Endothelial cell of coronary artery (primary cell): ENCODE measurements at places on chromosomes 7 and 10. TPM values are rescaled to one million over a fixed set of nuclear protein-coding genes. Genes with fewer than 3 reads are reported as not detected.

Gene OR13A1
- not detected in 2 replicates for total RNA-seq

Gene NUTM2D
- total RNA-seq: 0.75 and 0.81 TPM in 2 replicates

Gene RNLS
- 1.5 and 3.6 TPM in 2 replicates for total RNA-seq

Gene EGR2
- 0.09 and 0.18 TPM in 2 replicates for total RNA-seq
